ENCODE measurements at places on chromosomes 1 and 21. TPM values are rescaled to one million over a fixed set of nuclear protein-coding genes. Genes with fewer than 3 reads are reported as not detected.

GRCh38 chr1:34711485-34711884, 43.4 kb upstream of the GJB5 start:
- no peaks in the 10 kb centered on the region for H3K27me3 ChIP-seq
- no peak overlapping the region for H3K4me3 ChIP-seq
- H3K27ac ChIP-seq: no peak overlapping the region
- H3K4me1 ChIP-seq: no peaks in the 10 kb centered on the region

- DNase-seq: no peak
- H3K36me3 ChIP-seq: no peaks in the 10 kb centered on the region
- peak overlapping the region; percentile 68 for H3K4me3 ChIP-seq
- H3K4me1 ChIP-seq: no peaks in the 10 kb centered on the region
Observed at GRCh38 chr1:162631546-162632191, 595 bp upstream of the DDR2 start.

- H3K36me3 ChIP-seq: no peaks in the 10 kb centered on the region
- no peaks in the 10 kb centered on the region for H3K27me3 ChIP-seq
- H3K27ac ChIP-seq: no peak overlapping the region
- H3K4me1 ChIP-seq: peaks cover 14% of the 10 kb centered on the region
Observed at GRCh38 chr1:24289937-24290595, 29.1 kb upstream of the GRHL3 start.

DNA sequence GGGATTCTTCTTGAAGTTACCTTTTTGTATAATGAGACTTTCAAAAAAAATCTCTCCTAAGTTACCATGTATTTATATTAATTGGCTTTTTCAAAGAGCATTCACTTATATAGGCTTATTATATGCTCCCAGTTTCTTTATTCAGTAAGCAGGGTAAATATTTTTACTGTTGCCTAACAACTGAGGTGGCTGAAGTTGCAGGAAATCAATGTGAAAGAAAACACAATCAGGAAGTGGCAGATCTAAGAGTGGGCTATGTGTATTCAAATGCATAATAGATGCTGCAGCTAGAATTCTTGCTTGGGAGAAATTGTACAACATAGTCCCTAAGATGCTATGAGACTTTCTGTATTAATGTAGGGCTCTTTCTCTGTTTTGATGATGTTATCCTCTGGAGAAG, 606.9 kb downstream of the NUF2 start:
- no peaks in the 10 kb centered on the region for H3K36me3 ChIP-seq
- no peaks in the 10 kb centered on the region for H3K27me3 ChIP-seq
- H3K27ac ChIP-seq: no peak overlapping the region
- DNase-seq: no peak

DNA sequence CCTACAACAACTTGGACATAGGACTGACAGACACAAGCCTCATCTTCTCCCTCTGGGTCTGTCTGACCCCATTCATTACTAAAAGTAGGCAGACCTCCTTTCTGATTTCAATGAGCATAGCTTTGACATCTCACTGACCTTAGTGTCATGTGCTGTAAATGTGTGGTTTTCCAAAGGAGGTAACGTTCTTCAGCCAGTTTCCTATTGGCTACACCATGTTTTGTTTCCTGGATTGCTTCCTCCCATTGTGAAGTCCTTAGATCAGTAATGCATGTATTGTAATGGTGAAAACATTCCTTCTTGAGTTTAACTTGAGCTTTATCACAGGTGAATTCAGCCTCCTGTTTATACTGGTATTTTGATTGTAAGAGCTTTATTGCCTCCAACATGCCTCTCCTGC, 20.6 kb downstream of the STXBP3 start:
- DNase-seq: no peak
- H3K4me3 ChIP-seq: no peak overlapping the region
- peaks cover 12% of the 10 kb centered on the region for H3K36me3 ChIP-seq
- H3K4me1 ChIP-seq: no peaks in the 10 kb centered on the region

DNA sequence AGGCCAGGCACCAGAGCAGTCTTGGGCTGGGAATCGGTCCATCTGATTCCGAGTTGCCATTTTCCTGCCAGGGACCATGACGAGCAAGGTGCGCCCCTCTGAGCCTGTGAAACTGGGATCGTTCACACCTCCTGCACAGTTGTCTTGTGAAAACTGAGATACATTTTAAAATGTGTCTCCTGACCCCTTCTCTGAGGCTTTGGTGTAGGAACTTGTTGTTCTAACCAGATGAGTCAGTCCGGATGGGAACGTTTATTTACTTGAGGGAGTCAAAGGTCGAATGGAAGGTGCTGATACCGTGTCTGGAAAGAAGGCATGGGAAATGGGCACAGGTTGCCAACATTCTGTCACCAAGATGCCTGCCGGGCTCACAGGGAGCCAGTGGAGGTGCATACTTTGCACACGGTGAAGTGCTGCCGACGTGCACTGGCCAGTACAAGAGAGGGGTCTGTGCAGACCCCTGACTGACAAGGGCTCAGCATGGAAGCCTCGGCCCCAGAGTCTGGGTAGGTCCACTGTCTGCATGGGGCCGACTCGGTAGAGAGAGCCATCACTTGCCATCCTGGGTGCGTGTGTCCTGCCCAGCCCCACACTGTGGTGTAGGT, 7.4 kb upstream of the KCNN3 start:
- no peak overlapping the region for H3K4me3 ChIP-seq
- no peaks in the 10 kb centered on the region for H3K27me3 ChIP-seq
- no peaks in the 10 kb centered on the region for H3K36me3 ChIP-seq

RIMS3 gene
- 6.2 TPM for total RNA-seq

S100A8 gene
- total RNA-seq: 60.9 TPM

LORICRIN gene
- not detected for total RNA-seq

All from kidney (tissue), 22 donors.